Stimulated activated CD4-positive, alpha-beta T cell treated with anti-CD3 and anti-CD28 coated beads, Interleukin-1b, Interleukin-23, amount 100 ng/mL, for 24 hours (primary cell): ENCODE measurements at places on chromosomes 16 and 17.

DNA sequence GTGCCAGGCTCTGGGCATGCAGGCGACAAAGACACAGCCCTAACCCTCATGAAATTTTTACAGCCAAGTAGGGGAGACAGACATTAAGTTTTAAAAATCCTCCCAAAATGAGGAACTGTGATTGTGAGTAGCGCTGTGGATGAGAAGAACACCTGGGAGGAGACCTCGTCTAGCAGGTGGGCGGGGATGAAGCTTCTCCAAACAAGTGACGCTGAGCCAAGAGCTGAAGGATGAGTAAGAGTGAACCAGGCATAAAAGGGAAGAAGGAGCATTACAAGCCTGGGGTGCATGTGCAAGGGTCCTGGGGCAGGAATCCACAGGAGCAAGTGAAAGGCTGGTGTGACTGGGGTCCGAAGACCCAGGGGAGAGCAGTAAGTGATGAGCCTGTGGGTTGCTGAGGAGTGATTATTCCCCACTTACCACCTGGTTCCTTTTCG, 149.4 kb upstream of the HS3ST2 start:
- DNase-seq, result no peak

- DNase-seq, result no peak
Measured at GRCh38 chr17:58089111-58089510, 5.9 kb downstream of the DYNLL2 start.

DNA sequence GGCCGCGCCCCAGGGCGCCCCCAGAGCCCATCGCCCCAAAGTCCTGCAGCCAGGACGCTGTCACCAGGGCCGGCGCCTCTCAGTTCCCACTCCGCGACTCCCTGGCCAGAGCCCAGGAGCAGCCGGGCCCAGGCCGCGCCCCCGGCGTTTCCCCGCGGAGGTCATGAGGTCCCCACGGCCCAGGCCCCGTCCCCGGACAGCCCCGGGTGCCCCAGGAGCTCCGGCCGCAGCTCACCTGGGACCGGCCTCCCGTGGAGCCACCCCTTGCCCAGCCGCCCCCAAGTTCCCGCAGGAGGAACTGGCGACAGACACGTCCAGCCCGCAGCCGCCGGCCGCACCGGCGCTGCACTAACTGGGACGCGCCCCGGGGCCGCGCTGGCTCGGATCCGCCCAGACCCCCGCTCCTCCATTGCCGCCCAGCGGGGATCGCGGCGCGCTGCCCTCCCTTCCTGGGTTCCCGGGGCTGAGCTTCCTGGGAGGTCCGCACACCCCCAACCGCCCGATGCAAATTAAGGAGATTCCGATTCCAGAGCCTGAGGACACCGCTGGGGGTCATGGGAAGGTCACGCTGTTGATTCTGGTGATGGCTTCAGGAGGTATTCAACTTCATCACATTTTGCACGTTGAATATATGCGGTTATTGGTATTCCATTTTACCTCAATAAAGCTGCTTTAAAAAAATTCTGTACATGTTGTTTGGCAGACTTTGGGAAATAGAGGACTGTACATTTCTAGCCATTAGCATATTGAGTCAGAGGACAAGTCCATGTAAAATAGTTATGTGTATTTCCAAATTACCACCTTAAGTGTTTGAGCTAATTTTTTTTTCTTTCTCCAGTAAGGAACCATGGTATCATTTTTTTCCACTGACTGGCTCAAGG, 9.9 kb downstream of the AHSP start:
- no peak for DNase-seq

- no peak for DNase-seq
Measured at GRCh38 chr16:84449156-84450140, 55.0 kb downstream of the MEAK7 start.

DNA sequence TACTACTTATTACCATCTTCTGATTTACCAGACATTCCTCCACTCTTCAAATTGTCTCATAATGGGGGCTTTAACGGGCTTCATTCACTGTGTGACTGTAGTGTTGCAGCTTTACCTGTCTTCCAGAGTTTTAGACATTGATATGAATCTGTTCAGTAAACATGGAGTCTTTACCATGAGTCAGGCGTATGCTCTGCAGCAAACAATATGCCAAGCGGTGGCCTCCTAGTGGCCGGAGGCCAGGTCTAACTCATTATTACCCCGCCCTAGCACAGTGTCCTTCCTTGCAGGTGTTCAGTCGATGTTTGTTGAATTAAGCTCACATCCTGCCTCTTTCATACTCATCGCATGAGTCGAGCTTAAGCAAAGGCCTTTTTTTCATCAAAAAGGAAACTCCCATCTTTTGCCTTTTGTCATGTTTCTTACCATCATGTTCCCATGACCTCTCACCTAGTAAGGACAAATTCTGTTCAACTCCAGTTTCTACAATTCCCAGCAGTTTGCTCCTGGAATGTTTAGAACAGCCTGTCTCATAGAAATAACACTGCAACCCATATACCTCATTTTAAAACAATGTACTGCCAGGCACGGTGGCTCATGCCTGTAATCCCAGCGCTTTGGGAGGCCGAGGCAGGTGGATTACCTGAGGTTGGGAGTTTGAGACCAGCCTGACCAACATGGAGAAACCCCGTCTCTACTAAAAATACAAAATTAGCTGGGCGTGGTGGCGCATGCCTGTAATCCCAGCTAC, 39.4 kb downstream of the TUBD1 start:
- no peak for DNase-seq

DNA sequence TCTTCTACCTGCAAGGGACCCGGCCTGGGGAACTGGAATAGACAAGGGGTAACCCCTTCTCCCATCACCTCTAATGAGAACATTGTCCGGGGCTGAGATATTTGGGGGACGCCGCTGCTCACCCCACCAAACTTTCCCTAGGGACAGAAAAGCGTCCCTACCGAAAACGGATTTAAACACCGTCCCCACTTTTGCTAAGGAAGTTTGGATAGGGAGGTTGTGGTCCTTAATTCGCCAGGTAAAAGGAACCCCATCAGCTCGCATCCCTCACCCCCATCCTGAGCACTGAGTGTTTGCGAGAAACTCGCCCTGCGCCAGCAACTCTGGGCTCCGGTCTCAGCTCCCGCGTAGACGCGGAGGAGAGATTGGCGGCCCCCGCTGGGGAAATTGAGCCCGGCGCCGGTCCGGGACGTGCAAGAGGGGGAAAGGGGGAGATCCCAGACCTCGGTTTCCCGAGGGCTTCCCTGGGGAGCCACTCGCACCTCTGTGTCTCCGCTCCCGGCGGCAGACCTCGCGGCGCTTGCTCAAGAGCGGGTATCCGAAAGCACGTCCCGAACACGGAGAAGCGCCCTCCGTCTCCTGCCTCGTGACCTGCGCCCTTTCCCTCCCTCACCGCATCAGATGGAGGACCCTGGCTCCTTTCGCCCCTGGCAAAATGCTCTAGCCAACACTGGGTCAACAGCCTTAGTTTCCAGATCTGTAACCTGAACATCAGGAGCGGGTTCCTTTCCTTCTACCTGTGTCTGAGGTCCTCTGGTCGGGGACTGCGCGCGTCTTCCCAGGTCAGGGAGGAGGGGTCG, 3.1 kb upstream of the SOX9 start:
- no peak for DNase-seq

DNA sequence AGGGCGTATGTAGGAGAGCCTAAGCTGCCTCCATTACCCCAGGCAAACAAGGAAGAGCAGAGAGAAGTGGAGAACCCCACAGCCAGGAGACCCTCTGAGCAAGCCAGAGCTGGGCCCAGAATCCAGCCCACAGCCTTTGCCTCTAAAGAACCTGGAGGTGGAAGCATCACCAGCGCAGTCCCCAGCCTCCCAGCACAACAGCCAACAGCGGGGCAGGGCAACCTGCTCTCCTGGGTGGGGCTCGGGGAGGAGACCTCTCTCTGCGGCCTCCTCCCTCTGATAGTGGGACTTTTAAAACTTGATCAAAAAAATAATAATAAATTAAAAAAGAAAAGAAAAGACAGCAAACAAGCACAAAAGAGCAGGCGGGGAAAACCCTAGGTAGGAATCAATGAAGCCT, 45.9 kb downstream of the AXIN2 start:
- no peak for DNase-seq

DNA sequence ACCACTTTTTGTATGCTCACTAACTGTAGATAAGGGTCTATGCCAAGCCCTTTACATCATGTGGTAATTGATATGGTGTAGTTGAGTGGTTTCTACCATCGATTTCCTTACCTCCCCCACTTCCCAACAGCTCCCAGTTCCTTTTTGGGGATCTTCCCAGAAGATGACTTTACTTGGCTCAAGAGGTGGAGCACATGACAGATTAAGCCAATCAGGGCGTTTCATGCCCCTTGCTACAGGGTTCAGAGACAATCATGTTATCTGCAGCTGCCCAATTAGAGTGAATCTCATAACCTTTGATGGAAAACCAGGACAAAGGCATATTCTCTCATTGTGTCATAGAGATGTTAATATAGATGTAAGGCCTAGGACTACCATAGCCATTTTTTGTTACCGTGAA, 16.2 kb upstream of the BMERB1 start:
- no peak for DNase-seq

- no peak for DNase-seq
Measured at GRCh38 chr17:977166-977565, 2.4 kb downstream of the NXN start.

DNA sequence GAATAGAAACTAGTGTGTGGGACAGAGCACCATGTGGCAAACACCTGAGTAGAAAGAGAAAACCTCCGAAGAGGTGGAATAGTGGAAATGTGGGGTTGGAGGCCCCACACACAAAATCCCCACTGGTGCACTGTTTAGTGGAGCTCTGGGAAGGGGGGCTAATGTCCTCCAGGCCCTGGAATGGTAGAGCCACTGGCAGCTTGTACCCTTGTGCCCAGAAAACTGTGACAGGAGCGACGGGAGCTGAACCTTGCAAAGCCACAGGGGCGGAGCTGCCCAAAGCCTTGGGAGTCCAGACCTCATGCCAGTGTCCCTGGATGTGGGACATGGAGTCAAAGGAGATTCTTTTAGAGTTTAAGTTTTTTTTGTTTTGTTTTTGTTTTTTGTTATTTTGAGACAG, 50.6 kb downstream of the RNF112 start:
- DNase-seq, result no peak
